ENCODE measurements at places on chromosomes 1 and 21. TPM values are rescaled to one million over a fixed set of nuclear protein-coding genes. Genes with fewer than 3 reads are reported as not detected.

Gene CD247
- 395 TPM for polyA plus RNA-seq

Gene ZNF683
- 205 TPM for polyA plus RNA-seq

Gene CNIH3
- polyA plus RNA-seq, result 1.5 TPM

Gene THEMIS2
- 63.3 TPM for polyA plus RNA-seq

Gene SPATA6
- 1.6 TPM for polyA plus RNA-seq

Gene TSTD1
- polyA plus RNA-seq, result 288 TPM

Gene TNNT2
- polyA plus RNA-seq, result not detected

Gene NHLH1
- polyA plus RNA-seq, result not detected

Gene FCGR2B
- 0.38 TPM for polyA plus RNA-seq

Gene HAO2
- not detected for polyA plus RNA-seq

Gene PRKAB2
- polyA plus RNA-seq, result 2.2 TPM

Gene OPTC
- polyA plus RNA-seq, result not detected

Gene RUSC1
- 9.8 TPM for polyA plus RNA-seq

Gene ZSWIM5
- 0.69 TPM for polyA plus RNA-seq

Gene DDX20
- polyA plus RNA-seq, result 9.8 TPM

Gene COL8A2
- polyA plus RNA-seq, result not detected

Gene IL24
- 22.5 TPM for polyA plus RNA-seq

Gene SIM2
- 0.07 TPM for polyA plus RNA-seq

Gene ACTL8
- polyA plus RNA-seq, result not detected

Gene FAM43B
- not detected for polyA plus RNA-seq

Gene MIS18A
- polyA plus RNA-seq, result 10.7 TPM

Gene HCRTR1
- polyA plus RNA-seq, result not detected

Gene NBPF6
- polyA plus RNA-seq, result not detected

Gene BTG2
- 138 TPM for polyA plus RNA-seq

Gene SEMA4A
- 10.7 TPM for polyA plus RNA-seq

Gene NPHS2
- not detected for polyA plus RNA-seq

Gene MXRA8
- 0.61 TPM for polyA plus RNA-seq

Gene SPRR2E
- not detected for polyA plus RNA-seq

Gene B3GALT5
- polyA plus RNA-seq, result not detected

Gene AQP10
- not detected for polyA plus RNA-seq

Gene AGBL4
- 0.22 TPM for polyA plus RNA-seq

Gene PPP1R15B
- polyA plus RNA-seq, result 22.3 TPM

Gene IQGAP3
- polyA plus RNA-seq, result not detected

Gene CFHR3
- not detected for polyA plus RNA-seq

Gene UMODL1
- not detected for polyA plus RNA-seq

Gene CLCA1
- not detected for polyA plus RNA-seq

Gene RNU1-4
- polyA plus RNA-seq, result not detected

Gene CCDC24
- polyA plus RNA-seq, result 0.43 TPM

Gene AGPAT3
- 15.9 TPM for polyA plus RNA-seq

Gene GCLM
- 36.1 TPM for polyA plus RNA-seq

Gene SYCP1
- polyA plus RNA-seq, result not detected

Gene LUZP1
- 32.8 TPM for polyA plus RNA-seq

Gene CD46
- polyA plus RNA-seq, result 165 TPM

Gene KCNT2
- polyA plus RNA-seq, result not detected

Gene NPR1
- polyA plus RNA-seq, result not detected

Gene IL20
- not detected for polyA plus RNA-seq

Gene PCAT6
- polyA plus RNA-seq, result 0.56 TPM

Gene CR1L
- polyA plus RNA-seq, result not detected

Data from CD8-positive, alpha-beta memory T cell (primary cell).